Adipose tissue (tissue), 3 donors: ENCODE measurements at places on chromosomes 4 and X. TPM values are rescaled to one million over a fixed set of nuclear protein-coding genes. Genes with fewer than 3 reads are reported as not detected.

The EMCN gene
- polyA plus RNA-seq: 31.4 TPM

The CXorf38 gene
- 5.2 TPM for polyA plus RNA-seq

The ALB gene
- 0.56 TPM for polyA plus RNA-seq

The IQCM gene
- not detected for polyA plus RNA-seq

The SCD5 gene
- 4.3 TPM for polyA plus RNA-seq

The MORC4 gene
- 12.4 TPM for polyA plus RNA-seq

The TMEM47 gene
- polyA plus RNA-seq: 2.7 TPM
